Right lung (tissue), 10 donors: ENCODE measurements at places on chromosomes 11 and 22. TPM values are rescaled to one million over a fixed set of nuclear protein-coding genes. Genes with fewer than 3 reads are reported as not detected.

APOL3 gene
- 40.6 TPM for polyA plus RNA-seq

GNAZ gene
- 4.3 TPM for polyA plus RNA-seq

PGA3 gene
- 0.12 TPM for polyA plus RNA-seq

ZP1 gene
- not detected for polyA plus RNA-seq

RFPL1 gene
- polyA plus RNA-seq, result 0.38 TPM

EIF4ENIF1 gene
- 44.3 TPM for polyA plus RNA-seq

TENM4 gene
- 3.1 TPM for polyA plus RNA-seq

BLID gene
- not detected for polyA plus RNA-seq

IRAG1 gene
- 13.3 TPM for polyA plus RNA-seq

DNA sequence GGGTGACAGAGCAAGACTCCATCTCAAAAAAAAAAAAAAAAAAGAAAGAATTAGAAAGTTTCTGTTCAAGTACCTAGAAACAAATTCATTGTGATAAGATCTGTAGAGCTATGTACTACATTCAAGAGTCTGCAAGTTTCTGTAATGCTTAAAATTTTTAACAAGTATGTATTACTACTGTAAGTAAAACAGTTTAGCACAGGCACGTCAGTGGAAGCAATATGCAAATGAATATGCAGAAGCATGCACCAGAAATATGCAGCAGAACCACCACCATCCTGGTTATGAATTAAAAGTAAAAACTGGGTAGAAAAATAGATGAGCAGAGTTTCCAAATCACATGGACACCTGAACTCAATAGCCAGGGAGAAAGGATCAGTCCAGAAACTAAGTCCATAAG is 19.3 kb downstream of the SBF2 start:
- no peak for DNase-seq

- no peak for DNase-seq
Measured at GRCh38 chr11:18696638-18697225, 1.8 kb upstream of the TMEM86A start.

DNA sequence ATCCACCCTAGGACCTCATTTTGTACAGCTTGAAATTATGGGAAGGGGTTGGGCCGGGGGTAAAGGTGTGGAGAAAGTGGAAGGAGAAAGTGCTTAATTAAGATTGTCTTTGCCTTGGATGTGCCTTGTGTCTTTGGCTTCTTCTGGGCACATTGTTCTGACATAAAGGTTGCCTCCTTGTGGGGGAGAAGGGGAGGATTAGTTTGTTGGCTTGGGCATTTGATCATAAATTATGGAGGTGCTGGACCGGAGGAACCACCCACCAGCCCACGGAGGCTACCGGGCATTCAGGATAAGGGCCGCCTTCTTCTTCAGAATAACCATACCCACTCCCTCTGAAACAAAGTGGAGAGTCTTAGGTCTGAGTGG is 1.3 kb downstream of the PAFAH1B2 start:
- DNase-seq, result no peak

DNA sequence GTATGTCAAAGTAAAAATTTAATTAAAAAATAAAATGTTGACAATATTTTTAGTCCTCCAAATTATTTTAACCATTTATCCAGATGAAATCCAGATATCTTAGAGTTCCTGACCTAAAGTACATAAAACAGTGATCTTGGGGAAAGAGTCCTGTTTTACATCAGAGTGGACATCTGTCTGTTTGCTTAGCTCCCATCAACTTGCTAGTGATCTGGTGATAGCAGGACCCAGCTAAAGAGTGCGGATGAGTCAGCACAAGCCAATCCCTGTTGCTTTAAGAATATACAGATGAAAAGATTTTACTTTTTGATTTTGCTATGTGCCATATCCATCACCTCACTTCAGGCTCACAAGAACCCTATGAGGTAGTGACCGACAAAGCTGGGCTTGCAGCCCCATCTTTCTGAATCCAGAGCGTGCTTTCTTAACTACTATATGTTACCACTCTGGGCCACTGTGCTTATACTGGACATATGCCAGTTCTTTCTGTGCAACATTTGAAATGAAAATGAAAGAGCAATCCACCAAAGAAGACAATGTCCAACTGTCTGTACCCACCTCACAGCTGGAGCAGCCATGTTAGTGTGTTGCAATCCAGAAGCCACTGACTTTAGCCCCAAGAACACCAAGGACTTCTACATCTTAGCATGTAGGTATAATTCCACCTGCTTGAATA is 167.6 kb upstream of the SESN3 start:
- no peak for DNase-seq

GRCh38 chr11:13334034-13334786 is 56.6 kb downstream of the BMAL1 start:
- DNase-seq, result no peak

DNA sequence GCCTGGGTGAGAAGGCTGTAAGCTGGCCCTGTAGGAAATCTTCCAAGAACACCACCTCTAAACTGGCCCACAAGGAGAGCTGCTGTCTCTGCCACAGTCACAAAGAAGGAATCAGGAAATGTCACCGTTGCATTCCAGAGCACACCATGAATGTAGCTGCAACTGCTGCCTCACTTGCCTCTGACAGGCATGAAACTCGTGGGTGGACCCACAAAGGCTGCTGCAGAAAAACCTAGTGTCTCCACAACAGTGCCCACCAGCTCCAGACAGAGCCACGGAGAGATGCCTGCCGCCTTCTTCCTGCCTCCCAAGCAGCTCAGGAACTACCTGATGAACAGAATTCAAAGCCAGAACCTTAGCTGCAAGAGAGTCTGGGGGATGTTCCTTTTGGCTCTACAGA is 10.5 kb downstream of the DNAJB13 start:
- no peak for DNase-seq

DNA sequence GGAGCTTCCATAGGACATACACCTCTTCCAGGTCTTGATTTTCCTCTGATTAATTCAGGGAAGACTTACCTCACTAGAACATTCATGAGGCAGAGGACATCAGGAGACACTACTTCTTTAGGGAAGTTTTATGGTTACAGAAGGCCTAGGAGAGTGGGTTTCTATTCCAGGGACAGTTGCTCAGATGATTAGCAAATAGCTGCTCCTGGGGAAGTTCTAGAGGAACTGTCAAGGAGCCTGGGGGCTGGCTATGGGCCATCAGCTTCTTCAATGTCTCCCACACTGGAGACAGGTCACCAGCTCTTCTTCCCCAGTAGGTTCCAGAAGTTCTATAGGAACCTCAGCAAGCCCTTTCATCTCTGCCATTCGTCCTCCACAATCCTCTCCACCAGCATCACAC is 11.5 kb upstream of the OR10A5 start:
- DNase-seq, result no peak

DNA sequence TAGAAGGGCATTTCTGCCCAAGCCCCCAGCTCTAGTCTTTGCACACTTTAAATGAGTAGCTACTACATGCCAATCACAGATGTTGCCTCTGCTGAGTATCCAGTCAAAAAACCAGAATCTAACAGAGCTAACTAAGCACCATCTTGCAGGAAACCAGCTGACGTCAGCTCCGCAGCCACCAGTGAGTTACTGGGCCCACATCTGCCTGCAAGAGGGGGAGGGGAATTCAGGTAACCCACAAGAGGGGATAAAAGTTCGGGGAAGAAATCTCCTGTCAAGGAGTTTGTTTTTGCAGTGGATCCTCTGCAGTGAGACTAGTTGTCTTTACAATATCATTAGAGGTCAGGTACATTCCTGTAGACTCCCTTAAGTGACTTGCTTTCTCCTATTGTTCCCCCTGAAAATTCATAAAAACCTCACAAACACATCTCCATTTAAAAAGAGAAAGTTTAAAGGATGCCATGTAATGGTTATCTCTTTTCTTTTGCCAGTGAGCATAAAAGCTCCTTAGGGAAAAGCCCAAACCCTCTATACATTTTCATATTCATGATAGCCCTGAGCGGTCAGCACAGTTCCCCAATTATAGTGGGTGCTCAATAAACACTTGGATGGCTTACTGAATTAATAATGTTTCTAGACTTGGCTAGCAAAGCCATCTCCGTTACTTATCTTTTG is 9.3 kb downstream of the CD44 start:
- no peak for DNase-seq

GRCh38 chr11:37967635-37968034 is 1369.6 kb upstream of the RAG2 start:
- no peak for DNase-seq

DNA sequence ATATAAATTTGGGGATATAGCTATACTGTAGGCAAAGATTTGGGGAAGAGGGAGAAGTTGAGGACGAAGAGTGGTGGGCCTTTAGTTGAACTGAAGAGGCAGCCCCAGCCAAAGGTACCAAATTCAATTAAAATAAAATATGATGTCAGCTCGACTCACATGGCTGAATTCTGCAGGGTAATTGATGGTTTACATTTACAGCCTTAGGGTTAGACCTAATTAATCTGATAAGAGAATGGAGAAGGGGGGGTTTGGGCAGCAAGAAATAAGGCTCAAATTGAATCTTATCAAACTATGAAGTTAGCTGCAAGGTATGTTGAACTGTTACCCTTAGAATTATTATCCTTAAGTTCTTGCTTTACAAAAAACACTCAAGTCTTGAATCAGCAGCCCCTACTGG is 3.6 kb upstream of the HSD17B12 start:
- DNase-seq, result no peak

DNA sequence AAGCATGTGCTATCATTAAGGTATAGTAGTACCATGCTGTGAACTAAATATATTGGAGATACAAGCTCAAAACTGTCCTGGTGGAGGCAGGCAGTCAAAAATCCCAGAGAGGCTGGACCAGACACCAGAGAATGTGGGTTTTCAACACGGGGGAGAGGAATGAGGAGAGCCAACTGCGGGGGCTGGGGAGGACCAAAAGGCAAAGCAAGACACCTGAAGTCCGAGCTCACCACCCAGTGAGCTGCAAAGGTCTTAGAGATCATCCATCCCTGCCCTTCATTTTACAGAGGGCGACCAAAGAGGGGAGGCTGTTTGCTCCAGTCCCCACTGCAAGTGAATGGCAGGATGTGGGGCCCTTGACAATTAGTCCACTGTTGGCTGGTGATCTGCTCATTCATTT is 10.0 kb downstream of the RIBC2 start:
- DNase-seq, result no peak

GRCh38 chr22:42693055-42693762 is 27.5 kb downstream of the A4GALT start:
- DNase-seq, result no peak

DNA sequence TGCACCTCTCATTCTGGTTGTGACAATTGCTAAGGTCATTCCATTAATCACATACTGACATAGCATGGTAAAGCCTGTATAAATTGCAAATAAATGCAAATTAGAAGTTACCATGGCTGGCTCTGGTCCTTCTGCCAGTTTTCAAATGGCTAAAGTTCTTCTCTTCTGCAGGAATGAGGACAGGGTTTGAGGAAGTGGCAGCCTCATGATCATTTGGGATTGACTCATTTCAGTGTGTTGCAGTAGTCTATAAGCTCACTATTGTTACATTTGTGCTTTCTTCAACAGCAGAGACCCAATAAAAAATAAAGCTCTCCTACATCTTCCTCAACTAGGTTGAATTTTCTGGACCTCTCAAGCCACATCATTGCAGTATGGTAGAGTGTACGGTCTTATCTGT is 60.3 kb downstream of the NECTIN1 start:
- no peak for DNase-seq

GRCh38 chr11:74992852-74993251 is 4.1 kb downstream of the NEU3 start:
- DNase-seq, result no peak

- no peak for DNase-seq
Measured at GRCh38 chr11:78822931-78823423, 248.3 kb upstream of the NARS2 start.

DNA sequence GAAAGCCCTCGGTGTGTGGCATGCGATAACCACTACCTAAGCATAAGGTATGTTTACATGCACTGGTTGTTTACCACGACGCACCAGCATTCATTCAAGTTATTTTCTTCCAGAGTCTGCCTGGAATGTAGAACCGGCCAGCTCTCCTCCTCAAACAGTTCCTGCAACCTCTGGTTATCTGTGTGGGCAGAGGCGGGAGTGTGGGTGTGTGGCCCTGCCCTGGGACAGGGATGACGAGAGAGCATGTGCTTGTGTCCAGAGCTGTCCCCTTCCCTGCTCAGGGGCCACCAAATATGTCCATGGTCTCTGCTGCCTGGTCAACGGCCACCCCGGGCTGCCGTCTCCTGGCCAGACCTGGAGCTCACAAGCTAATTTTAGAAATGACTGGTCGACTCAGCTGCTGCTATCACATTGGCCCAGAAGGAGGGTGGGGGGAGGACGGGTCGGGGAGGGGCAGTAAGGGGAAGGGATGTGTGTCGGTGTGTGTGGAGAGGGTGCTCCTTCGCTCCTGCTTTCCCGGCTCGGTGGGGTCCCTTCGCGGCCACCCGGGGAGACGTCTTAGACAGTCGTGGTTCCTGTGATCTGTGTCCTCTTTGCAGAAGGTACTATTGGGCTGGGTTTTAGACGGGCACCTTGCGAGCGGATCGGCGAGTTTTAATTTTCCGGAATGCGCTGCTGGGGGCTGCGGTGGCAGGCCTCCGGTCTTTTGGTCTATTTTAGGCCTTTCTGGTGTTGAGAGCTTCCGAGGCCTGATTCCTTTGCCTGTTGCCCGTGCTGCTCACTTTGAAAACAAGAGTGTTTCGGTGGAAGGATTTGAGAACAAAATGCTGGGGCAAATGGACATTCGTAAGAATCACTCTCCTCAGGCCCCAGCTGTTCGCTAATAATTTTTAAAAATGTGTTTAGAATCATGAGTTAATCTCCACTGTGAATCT is at the start of gene MYO18B:
TSS of gene MYO18B (plus strand) at position 497 of the 935 bp plus-strand sequence. CDS start 18,905 bp downstream, outside the sequence.
- DNase-seq, result no peak

- DNase-seq, result no peak
Measured at GRCh38 chr11:72100462-72100861, 2.6 kb downstream of the LAMTOR1 start.

DNA sequence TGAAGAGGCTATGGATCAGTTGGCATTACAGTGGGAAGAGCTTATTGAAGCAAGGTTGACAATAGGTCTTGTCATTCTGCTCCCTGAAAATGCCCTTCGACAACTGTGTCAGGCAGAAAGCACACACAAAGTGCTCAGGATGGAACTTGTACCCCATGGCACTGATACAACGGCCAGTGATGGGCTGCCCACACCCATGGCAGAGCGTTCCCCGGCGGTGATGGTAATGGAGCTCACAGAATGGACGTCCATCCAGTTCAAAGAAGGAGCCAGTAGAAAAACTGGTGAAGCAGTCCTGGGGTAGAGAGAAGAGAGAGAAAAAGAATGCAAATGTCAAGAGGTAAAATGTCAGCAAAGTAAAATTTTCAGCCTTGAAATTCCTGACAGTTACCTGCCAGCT is 19.5 kb upstream of the OR5B21 start:
- no peak for DNase-seq

- no peak for DNase-seq
Measured at GRCh38 chr11:67195971-67196456, 70.3 kb upstream of the GRK2 start.

DNA sequence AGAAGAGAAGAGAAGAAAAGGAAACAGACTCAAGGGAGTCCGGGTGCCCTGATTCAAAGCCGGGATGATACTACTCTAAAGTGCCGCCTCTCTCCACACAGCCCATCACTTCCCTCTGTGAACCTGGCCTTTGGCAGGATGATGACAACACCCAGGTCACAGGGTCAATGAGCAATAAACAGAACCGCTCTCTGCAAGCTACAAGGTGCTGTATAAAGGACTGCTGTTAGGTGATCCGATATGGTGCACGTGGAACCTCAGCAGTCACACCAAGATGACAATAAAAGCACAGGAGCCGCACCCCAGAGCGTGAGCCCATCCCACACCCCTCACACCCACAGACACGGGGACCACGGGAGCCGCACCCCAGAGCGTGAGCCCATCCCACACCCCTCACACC is 10.7 kb downstream of the TTLL1 start:
- no peak for DNase-seq

- DNase-seq, result no peak
Measured at GRCh38 chr22:23130697-23131096, 11.1 kb downstream of the RSPH14 start.

- no peak for DNase-seq
Measured at GRCh38 chr22:32509045-32509444, 34.4 kb downstream of the FBXO7 start.
